ENCODE measurements at places on chromosomes 5 and 9. TPM values are rescaled to one million over a fixed set of nuclear protein-coding genes. Genes with fewer than 3 reads are reported as not detected.

The LMX1B gene
- total RNA-seq, result 0.74 TPM

DNA sequence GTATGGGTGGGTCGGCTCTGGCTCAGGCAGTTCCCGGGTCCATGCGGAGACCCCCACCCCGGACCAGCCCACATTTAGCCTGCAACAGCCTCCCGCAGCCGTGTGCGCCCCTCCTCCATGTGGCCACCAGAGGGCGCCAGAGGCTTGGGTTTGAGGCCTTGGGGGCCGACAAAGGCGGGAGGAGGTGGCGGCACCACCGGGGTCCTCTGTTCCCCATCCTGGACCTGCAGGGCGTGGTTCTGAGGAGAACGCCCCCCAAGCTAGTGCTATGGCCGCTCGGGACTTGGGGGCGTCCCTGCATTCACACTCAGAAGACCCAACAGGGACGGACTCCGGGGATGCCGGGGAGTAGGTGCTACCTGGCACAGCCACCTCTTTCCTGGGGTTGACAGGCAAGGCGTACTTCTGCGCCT lies 16.5 kb downstream of the ASS1 start:
- peak; percentile 83 for DNase-seq

- no peak for DNase-seq
Observed at GRCh38 chr5:71740015-71740753, 21.1 kb downstream of the CARTPT start.

- DNase-seq, result no peak
Observed at GRCh38 chr9:14158136-14158813, 155.7 kb downstream of the NFIB start.

DNA sequence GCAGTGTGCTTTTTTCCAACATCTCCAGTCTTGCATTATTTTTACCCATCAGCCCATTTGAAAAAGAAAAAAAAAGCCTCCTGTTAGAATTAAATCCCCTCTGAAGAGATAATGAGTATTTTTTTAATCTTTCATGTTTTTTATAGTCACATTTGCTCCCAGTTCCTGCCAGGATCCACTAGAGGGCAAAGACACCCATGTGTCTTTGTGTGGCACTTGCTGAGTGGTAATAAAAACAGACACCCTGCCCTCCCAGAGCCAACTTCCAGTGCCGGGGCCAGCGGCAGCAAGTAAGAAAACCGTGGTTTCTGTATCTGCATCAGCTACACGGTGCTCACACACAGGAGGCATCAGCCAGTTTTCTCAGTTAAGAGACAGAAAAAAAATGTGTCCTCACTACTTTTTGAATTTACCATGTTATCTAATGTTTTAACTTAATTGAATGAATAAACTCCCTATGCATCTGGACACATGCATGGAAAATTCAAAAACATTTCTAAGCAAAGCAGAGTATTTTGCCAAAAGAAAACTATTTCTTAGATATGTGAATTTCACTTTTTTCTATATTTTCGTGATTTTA lies 70.2 kb upstream of the PLEKHG4B start:
- DNase-seq, result no peak

Data from left ventricle myocardium superior (tissue), 1 donor.